Frontal cortex (tissue), 4 donors: ENCODE measurements at places on chromosomes 4 and X.

DNA sequence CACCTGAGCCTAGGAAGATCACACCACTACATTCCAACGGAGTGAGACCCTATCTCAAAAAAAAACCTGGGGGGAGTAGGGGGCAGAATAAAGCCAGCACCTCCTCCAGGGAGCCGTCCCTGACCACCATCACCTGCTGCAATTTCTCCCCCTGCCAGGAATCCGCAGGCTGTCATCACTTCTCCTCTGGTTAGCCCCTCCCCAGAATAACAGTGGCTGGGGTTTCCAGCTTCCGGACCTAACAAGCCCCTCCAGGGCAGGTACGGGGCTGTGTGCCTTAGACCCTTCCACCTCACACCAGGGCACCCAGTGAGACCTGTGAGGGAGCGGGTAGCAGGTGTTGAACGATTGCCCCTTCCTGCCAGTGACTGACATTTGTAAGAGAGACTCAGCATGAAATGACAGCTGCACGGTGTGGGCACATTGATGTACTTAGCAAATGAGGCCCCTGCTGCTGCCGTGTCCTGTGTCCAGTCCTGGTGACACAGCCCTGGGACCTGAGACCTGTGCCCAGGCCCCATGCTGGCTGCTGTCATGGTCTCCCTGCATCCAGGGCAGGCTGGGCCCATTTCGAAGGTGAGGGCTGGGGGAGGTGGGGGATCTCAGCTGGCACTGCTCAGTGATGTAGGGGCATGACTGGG lies 6.7 kb upstream of the WFS1 start:
- DNase-seq: no peak

DNA sequence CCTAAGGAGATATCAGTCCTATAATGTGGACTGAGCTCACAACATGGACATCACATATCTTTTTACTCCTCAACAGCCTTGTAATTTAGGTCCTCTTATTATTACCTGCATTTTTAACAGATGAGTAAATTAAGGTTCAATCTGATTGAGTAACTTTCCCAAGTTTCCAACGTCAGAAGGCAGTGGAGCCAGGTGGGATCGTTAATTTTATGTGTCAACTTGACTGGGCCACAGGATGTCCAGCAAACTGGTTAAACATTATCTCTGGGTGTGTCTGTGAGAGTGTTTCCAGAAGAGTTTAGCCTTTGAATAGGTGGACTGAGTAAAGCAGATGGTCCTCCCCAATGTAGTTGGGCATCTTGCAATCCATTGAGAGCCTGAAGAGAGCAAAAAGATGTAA lies 59.0 kb upstream of the SLIT2 start:
- DNase-seq: no peak

DNA sequence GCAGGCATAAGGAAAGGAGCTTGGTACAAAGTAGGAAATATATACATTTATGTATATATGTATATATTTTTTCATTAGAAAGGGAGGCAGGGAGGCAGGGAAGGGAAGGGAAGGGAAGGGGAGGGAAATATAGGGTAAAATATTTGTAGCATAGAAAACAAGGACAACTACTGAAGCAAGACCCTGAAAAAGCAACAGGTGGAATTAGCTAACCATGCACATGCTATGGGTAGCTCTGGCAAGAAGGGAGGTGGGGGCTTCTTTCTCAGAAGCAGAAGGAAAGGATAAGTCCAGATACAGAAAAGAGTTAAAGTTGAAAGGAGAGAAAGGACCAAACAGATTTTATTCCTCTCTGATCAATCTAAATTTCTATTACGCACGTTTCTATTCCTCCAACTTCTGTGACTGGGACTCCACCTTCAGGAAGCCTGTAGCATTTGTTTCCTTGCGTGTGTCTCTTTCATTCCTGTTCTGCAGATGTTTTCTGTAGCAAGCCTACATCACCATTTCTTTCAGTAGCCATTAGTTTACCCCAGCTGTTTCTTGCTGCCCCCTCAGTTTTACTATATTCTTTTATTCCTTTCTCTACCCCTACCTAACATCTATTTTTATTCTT lies 82.9 kb downstream of the OR13H1 start:
- no peak for DNase-seq

DNA sequence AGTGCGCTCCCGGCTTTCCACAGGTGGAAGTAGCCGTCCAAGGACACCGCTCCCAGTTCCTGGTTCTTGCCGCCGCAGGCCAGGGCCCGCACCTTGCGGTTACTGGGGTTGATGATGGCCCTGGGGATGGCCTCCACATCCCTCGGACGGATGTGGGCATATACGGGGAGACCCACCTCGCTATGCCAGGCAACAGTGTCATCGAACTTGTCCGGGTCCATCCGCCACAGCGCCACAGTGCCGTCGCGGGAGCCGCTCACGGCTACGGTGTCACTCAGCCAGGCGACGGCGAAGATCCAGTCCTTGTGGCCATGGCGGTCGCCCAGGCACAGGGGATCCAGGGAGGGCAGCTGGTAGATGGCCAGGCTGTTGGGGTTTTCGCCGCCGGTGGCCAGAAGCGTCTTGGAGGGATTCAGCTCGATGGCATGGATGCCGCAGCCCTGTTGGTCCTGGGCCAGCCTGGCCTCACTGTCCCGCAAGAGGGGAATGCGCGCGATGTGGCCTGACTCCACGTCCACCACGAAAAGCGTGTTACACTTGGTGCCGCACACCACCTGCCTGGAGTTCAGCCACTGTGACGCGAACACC lies 795 bp downstream of the DCAF12L1 start:
- no peak for DNase-seq

- no peak for DNase-seq
Observed at GRCh38 chr4:74364652-74365491, at the start of gene EREG. Gene EREG (plus strand): TSS chr4:74365145. CDS start chr4:74365309, 164 bp downstream.

- no peak for DNase-seq
Observed at GRCh38 chr4:135122457-135122856, 920.9 kb upstream of the PABPC4L start.
